ENCODE measurements at places on chromosomes 3 and 15.

GRCh38 chr15:92391640-92392039 is 2.0 kb upstream of the ST8SIA2 start:
- DNase-seq = no peak

DNA sequence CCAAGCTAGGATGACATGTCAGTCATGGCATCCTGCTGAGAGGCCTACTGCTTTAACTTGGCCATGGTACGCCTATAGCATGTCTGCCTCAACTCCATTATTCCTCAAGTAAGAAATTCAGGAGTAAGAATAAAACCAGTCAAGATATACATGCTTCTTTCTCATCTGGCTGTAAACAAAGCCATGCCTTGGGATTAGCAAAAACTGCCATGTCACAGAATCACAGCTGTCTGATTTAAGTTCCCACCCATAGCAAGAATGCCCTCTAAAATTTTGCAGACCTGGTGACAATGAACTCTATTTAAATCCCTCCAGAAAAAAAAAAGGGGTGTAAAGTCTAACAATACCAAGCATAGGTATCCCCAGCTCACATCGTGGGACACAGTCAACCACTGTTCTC is 55.6 kb upstream of the ACAN start:
- no peak for DNase-seq

- DNase-seq = no peak
Observed at GRCh38 chr3:3107858-3108257, 2.3 kb downstream of the IL5RA start.

- no peak for DNase-seq
Observed at GRCh38 chr3:141795276-141795675, 32.1 kb downstream of the GRK7 start.

GRCh38 chr3:8938021-8938420 is 25.3 kb downstream of the RAD18 start:
- no peak for DNase-seq

GRCh38 chr3:25191673-25192072 is 236.4 kb upstream of the RARB start:
- DNase-seq = no peak

DNA sequence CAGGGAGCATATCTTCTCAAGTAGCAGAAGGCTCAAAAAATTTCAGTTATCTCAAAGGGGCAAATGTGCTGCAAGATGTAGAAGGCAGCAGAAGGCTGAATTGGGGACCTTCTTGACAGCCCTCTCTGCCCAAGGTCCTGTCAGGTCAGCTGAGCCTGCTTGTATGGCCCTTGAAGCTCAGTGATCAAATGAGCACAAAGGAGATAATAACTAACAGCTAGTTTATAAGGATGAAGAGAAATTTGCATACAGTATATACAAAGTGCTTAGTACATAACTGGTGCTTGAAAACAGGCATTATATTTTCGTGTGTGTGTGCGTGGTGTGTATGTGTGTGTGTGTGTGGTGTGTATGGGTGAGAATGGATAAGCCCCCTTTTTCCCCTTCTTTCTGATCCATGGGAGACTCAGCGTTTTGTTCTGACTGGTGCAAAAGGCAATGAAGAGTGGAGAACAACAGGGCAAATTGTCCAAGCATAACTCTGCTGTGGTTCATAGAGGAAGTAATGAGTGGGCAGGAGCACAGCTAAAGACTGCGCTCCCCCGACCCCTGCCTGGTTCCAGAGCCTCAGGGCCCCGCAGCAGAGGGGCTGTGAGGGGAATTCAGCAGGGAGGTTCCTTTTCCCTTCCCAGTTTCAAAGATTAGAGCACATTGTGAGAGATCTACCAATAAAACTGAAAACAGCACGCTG is 356.8 kb upstream of the NR2F2 start:
- DNase-seq = no peak

DNA sequence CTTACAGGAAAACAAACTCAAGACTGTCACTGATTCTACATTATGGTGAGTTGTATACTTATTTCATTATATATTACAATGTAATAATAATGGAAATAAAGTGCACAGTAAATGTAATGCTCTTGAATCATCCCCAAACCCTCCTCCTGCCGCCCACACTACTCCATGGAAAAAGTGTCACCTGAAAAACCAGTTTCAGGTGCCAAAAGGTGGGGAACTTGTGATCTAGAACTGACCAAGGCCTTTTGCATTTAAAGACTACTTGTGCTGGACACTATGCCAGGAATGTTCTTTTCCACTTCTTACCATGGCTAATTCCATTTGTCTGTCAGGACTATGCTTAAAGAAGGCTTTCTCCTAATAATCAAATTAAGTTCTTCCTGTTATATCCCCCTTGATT is 32.3 kb downstream of the ROBO2 start:
- DNase-seq = no peak

DNA sequence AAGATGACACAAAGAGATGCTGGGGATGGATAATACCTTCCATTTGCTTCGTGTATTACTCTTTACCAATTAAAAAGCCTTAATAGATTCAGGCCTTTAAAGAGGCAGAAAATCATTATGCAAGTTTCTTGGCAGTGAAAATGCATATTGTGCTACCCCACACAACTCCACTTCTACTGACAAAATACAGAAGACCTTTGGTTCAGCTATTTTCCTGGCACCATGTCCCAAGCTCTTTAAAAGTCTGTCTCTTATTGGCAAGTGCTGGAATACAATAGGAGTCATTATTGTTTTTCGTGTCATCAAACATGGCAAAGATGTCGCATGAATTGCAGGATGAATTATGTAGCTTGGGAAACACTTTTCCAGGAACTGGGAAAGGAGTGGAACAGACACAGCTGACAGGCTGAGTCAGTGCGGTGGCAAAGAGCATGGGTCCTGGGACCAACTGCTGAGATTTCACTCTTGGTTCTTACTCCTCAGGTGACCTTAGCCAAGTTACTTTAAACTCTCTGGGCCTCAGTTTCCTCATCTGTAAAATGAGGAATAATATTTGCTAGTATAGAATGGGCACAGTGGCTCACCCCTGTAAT is 5.5 kb upstream of the TSPAN3 start:
- DNase-seq = no peak
